NCI-H526 (cell line): ENCODE measurements at places on chromosomes 16 and 17.
A peak's percentile ranks its signal among the peaks of the same experiment; 100 is the strongest.

- no peak for DNase-seq
Measured at GRCh38 chr16:31467151-31467773, 4.7 kb upstream of the TGFB1I1 start.

DNA sequence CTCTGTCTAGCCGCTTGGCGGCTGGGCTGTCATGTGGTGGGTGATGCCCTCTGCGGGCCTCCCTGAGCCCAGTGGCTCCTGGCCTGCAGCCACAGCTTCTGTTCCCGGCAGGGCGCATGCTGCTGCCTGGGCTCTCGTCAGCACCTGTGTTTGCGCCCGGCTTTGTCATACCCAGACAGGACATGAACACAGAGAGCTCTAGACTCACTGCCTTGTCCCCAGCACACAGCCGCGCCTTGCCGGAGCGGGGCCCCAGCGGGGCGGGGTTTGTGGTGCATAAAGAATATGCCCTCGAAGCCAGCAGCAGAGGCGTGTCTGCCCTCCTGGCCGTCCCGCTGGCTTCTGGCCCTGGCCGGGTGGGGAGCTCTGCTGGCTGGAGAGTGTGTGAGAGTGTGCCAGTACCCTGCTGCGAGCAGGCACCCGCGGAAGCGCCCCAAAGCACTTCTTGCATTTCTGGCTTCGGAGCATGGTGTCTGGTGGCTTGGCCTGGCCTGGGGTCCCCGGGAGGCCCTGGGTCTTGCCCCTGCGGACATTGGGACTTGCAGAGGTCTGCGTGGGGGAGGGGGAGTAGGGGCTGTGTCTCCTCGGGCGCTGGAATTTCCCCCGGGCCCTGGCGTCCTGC is 14.4 kb downstream of the ASPSCR1 start:
- no peak for DNase-seq

DNA sequence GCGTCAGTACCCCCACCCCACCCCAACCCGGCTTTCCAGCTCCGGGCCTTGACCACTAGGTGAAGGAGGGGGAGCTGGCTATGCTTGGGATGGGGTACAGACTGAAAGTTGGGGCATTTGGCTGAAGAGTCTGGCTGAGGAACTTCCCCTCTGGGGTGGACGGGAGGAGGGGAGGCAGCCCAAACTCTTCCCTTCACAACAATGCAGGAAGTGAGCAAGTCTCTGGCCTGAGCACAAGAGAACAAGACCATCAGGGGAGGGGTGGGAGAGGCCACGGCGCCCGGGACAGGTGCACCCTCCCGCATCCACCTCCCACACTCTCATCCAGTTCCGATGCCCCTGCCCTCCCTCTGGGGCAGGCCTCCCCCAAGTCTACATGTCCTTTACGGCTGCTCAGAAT is 5.6 kb downstream of the USH1G start:
- no peak for DNase-seq

GRCh38 chr16:68246121-68246520 is 948 bp downstream of the PLA2G15 start:
- DNase-seq = no peak

DNA sequence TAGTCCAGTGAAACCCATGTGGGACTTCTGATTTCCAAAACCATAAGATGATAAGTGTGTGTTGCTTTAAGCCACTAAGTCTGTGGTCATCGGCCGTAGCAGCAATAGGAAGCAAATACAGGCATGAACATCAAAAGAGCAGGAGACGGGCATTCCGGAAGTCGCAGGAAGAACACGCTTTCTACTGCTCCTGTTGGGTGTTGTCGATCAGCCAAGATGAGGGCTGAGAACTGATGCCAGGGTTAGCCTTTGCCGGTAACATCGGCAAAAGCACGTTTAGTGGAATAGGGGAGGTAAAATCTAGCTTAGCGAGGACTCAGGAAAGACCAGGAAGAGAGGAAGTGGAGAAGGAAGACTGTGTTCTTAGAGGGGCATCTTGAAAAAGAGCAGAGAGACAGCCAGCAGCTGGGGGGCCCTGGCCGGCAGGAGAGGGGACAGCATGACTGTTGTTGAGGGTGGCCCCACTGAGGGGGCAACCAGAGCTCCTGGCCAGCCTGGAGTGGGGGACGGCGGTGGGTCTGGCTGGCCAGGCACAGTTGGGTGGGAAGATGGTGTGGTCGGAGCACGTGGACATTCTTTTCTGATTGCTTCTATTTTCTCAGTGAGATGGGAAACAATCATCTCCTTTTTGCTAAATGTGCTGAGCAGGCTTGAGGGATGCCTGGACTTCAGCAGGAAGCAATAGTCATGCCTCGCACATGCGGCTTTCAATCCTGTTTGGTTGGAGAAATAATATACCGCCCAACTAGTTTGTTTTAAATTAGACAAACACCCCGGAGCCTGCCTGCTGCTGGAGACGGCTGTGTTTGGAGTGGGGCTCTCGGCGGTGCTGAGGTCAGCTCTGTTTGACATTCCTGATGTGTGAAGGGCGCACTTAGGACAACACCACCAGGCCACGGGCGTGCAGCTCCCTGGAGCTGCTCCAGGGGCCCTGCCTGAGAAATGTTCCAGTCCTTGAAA is 109.9 kb downstream of the METRNL start:
- DNase-seq = no peak

GRCh38 chr16:11179574-11179973 is 76.4 kb downstream of the SOCS1 start:
- DNase-seq = no peak

DNA sequence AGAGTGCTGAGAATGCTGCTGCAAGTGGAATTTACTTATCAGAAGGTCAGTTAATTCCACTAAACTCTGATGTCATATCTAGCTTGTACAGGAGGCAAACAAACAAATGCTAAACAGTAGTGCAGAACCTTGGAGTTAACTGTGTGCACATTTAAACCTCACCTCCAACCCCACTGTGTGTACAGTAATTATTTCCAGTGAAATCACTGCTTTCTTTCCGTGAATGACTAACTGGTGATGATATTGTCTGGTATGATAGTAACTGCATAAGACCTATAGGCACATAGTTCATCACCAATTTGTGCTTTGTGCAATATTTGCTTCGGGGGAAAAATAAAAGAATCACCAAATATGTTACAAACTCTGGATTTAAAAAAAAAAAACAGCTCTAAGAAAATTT is 492.5 kb upstream of the HSBP1 start:
- no peak for DNase-seq

- DNase-seq = no peak
Measured at GRCh38 chr16:83143788-83144187, 517.0 kb downstream of the CDH13 start.

GRCh38 chr16:78227855-78228254 is 128.4 kb downstream of the WWOX start:
- DNase-seq = peak; percentile 39

- no peak for DNase-seq
Measured at GRCh38 chr17:32492264-32492589, 5.4 kb downstream of the CDK5R1 start.
